ENCODE measurements at places on chromosomes 1 and 21.

- peak; percentile 30 for DNase-seq
These were observed 2.3 kb downstream of the FUBP1 start for GRCh38 chr1:77976433-77977076.

- DNase-seq = no peak
These were observed 215.7 kb upstream of the IRF2BP2 start for GRCh38 chr1:234825498-234826165.

- no peak for DNase-seq
These were observed 424.8 kb upstream of the ADGRL4 start for GRCh38 chr1:79431340-79431739.

DNA sequence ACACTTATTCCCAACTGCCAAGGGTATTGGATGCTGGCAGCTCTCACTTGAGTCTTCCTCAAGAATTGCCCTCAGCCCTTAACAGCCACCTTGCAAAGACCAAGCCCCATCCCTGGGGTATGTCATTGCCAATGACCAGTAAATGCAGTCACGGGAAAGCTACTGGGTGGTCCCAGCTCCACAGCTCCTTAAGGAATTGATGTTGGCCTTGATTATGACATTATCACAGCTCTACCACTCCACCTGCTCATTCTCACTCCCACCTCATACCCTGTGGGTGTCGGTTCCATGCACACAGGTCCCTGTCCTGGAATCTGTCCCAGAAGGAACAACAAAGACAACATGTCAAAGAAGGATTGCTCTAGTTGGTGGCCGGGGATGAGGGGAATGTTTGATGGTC is 60.5 kb upstream of the GJB5 start:
- no peak for DNase-seq

DNA sequence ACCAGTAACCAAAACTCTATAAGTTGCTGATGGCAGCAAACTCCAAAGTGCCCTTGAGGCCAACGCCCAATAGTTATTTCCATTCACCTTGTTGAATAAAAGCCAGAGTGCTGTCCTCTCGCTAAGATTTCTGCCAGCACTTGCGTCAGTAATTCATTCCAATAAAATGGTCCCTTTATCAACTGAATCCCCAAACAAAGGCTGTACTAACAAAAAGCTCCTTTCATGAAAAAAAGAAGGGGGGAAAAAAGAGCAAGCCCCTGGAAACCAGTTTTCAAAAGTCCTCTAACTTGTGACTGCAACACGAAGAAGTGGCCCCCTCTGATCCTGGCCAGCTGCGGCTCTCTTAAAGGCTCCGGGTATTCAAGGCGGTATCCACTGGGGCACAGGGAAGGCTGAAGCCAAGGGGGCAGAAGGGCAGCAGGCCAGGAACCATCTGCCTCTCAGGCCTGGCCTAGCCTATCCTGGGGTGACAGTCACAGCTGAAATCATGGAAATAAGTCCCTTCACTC is 55.8 kb upstream of the ZNF326 start:
- DNase-seq = no peak

- DNase-seq = no peak
These were observed 15.6 kb upstream of the MAP10 start for GRCh38 chr1:232789651-232790050.

DNA sequence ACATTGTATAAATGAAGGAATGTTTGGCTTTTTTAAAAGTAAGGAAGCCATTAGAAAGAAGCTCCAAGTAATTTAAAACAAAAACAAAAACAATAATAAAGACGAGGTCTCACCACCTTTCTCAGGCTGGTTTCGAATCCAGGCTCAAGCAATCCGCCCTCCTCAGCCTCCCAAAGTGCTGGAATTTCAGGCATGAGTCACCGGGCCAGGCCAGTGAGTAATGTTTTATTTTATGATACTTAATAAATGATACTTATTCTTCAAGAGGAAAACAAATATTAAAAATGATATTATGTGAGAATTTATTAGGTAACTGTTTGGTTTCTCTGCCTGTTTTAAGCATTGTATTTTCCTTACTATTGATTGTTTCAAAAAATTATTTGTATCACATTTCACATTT is 201.4 kb upstream of the BRINP3 start:
- no peak for DNase-seq

GRCh38 chr1:22053017-22053860 is 730 bp downstream of the CDC42 start:
- peak; percentile 81 for DNase-seq

GRCh38 chr1:26163684-26164035 is 4.8 kb downstream of the FAM110D start:
- no peak for DNase-seq

GRCh38 chr1:63935143-63935542 is 161.3 kb downstream of the ROR1 start:
- DNase-seq = no peak

DNA sequence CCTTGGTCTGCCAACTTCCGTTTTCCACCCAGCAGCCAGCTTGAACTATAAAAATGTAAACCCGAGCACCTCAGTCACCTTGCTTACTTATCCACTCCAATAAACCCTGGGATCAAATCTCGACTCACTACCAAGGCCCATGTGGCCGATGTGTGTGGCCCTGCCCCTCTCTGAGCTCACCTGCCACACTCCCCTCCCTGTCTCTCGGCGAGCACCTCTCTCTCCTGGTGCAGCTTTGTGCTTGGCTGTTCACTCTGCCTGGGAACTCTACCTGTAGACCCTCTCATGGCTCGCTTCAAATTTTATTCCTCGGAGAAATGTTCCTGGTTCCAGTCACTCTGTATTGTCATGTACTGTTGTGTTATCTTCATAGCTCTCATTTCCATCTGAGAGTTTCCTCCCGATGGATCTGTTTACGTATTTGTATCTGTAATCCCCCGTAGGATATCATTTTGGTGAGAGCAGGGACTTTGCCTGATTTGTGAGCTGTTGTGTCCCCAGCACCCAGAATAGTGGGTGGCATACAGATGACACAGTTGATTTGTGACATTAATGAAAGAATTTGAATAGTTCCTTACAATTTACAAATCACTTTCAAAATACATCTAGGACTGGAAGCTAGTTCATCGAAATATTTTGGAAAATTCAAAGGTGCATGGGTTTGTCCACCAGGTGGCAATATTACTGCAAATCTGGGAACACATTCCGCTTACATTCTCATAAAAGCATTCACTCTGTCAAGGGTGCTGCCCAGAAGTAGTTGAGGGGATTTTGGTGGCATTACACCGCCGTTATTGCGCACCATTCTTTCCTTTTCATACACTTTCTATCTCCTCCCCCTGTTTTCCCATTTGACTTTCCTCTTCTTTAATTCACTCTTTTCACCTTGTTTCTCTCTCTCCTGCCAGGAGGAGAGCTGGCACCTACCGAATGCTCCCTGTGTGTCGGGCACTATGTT is 95.3 kb downstream of the ABCA4 start:
- DNase-seq = peak; percentile 19

- no peak for DNase-seq
These were observed 115.8 kb downstream of the C1orf94 start for GRCh38 chr1:34292472-34292871.

DNA sequence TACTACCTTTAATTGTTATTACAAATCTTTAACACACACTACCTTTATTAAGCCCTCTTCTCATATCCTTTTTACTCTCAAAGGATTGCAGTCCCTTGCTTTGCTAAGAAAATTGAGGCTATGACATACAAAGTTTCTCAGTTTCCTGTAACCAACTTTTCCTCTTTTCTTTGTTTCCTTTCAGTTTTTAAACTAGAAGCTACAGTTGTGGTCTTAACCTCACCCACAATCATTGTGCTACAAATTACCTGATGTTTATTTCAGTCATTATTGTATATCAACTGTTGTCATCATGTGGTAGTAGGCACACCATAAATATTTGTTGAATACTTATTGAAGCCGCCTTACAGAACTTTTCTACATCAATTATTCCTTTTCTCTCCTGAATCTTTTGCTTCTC is 51.8 kb downstream of the SLAMF6 start:
- peak; percentile 31 for DNase-seq

DNA sequence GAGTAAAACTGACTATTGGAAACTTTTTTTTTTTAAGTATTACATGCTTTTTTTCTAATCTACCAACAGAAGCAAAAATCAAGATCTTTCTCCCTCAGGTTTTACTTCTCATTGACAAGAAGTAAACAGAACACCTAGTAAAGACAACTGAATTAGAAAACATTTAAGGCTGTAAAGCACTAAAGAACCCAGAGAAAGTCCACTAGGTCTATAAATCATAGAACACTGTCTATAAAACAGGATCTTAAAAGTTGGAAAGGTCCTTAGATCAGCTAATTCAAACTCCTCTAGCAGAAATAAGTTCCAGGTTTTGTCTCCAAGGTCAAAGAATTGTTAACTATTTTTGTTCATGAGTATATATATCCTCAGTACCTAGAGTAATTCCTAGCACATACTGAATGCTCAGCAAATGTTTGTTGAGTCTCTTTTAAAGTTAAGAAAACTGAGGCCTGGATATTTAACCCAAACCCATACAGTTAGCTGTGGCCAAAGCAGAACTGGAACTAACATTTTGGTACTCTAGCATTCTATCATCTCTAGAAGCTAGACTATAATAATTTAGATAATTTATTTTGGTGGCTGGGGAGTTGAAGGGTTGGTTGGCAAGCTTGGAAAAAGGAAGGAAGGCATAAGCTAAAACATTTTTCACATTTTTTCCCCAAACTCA is 3.0 kb downstream of the EPS15 start:
- no peak for DNase-seq

DNA sequence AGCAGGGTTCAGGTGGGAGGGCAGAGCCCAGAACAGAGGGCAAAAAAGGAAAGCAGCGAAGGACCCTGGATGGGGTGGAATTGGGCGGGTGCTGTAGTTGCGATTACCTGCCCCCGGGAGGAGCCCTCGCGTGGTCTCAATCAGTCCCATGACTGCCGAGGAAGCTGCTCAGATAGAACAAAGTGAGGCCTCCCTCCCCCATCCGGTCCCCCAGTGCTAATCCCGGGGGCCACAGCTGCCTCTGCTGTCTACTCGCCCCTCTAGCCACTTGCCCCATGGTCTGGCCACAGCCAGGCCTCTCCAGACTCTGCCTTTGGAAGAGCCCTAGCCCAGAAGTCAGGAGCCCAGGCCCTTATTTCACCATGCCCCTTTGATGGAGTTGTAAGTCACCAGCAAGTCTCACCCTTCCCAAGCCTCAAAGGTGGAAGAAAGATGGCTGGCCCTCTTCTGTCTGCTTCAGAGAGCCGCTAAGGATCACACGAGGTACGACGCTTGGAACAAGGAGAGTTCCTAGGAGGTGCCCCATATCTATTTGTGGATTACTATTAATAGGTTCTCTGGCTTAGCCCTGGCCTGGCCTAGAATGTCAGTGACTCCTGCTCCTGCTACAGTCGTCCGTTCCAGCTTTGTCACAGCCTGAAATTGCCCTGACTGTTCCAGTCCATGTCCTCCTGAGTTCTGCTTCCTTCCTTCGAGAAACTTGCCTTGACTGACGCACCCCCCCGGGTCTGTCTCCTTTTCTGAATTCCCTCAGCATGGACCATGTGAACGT is 16.4 kb downstream of the ECHDC2 start:
- peak; percentile 32 for DNase-seq

- no peak for DNase-seq
These were observed 1.0 kb downstream of the MSH4 start for GRCh38 chr1:75797606-75798216.

GRCh38 chr21:41361053-41361785 is 608 bp upstream of the MX2 start:
- DNase-seq = no peak

DNA sequence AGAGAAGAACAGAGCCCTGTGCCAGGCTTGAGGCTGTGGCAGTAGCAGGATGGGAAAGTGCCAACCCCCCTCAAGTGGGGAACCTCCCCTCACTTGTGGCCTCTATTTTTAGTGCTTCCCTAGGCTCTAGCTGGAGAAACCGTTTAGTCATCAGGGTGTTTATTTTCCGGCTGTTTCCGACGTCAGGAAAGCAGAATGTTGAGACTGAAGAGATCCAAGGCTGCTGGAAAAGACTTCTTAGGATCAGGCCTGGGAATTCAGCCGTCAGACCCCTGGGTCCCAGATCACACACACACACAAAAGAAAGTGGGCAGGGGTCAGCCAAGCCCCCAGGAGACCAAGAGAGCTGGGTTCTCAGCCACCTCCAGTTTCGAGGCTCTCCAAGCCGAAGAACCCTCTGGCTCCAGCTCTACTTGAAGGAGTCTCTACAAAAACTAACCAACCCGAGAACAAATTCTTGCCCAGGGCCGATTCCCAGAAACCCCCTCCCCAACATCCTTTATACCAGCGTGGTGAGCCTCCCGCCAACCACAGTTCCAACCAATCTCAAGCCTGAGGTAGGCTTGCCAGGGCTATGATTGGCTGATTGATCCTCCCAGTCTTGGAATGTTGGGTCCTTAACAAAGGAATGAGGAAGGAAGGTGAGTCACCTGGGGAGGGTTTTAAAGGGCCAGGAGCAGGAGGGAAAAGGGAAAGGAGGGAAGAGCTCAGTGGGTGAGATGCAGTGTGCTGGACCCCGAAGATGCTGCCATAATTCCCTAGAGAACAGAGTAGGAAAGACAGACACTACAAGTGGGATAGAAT is 2.5 kb upstream of the MEF2D start:
- DNase-seq = no peak

DNA sequence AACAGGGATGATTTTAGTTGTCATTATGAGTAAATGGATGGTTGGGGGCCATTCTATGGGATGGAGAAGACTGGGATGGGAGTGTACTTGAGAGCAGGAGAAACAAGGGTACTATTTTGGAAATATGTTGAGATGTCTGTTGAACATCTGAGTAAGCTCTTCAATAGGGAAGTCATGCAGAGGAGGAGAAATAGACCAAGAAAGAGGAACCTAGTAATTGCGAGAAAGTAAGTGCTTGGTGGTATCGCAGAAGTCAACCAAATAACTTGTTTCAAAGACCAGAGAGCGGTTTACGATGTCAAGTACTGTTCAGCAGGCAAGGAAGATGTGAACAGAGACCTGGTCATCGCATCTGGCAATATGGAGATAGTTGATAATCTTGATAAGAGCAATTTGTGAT is 22.4 kb upstream of the CHRM3 start:
- DNase-seq = no peak

- no peak for DNase-seq
These were observed 54.7 kb upstream of the ARTN start for GRCh38 chr1:43878854-43879253.

GRCh38 chr1:18109058-18109755 is 1.6 kb downstream of the IGSF21 start:
- no peak for DNase-seq

All from CD4-positive, alpha-beta T cell treated with Interleukin-17A for 1 hour (primary cell).